NCI-H774 (cell line): ENCODE measurements at places on chromosomes 6 and 20.
A peak's percentile ranks its signal among the peaks of the same experiment; 100 is the strongest.

DNA sequence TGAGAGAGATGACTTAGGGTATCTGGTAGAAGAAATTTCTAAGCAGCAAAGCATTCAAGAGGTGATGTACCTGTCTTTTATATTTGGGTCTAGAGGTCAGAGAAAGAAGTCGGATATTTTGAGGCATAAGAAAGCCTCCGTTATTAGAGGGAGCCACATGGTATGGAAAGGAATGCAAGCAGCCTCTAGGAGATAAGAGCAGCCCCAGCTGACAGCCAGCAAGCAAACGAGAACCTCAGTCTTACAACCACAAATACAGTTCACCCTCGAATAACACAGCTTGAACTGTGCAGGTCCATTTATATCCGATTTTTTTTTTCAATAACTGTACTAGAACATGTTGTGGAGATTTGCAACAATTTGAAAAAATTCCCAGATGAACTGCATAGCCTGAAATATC is 190.7 kb upstream of the VGLL2 start:
- DNase-seq, result no peak

DNA sequence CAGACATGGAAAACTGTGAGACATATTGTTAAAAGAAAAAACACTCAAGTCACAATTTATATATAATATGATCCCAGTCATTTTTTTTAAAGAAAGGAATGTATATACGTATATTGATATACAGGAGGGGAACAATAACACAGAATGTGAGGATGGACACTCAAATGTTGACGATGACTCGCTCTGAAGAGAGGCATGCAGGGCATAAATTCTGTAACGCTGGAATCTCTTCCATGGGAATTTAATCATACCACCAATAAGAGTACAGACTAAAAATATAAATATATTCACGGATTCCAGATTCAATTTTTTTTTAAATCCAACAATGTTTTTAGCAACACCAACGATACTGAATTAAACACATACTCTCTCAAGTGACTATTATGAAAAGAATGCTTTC is 106.9 kb upstream of the CCDC28A start:
- DNase-seq, result no peak

- DNase-seq, result no peak
Measured at GRCh38 chr6:12066297-12066696, 54.2 kb downstream of the HIVEP1 start.

DNA sequence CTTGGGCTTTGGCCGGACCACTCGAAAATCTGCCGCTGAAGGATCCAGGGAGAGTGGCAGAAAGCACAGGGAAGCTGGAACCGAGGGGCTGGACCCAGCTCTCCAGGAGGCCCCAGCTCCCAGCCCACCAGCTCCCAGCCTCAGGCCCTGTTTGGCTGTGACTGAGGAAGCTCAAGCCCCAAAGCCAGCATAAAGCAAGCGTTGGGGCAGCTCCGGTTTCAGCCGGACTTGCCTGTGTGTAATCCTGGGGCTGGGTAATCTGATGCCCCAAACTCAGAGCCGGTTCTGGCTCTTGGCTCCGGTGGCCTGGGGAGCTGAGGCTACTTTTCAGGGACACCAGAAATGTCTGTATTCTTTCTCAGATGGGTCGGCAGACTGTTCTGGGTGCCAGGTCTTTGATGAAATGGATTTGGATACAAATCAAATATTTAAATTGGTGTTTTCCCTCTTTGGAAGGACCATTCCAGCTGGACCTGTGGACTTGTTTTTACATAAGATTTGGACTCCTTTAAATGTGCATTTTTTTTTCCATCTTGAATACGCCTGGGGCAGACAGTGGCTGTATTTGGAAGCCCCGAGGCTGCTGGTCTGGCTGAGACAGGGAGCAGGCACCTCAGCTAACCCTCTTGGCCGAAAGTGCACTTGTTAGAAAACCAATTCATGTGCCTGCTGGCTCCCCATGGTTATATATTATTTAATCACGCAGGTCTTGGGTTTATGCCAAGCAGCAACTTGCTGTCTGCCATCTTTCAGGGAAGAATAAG is 29.7 kb downstream of the RPP40 start:
- DNase-seq, result peak; percentile 46

GRCh38 chr6:99789767-99790166 is 183.1 kb downstream of the PRDM13 start:
- no peak for DNase-seq

GRCh38 chr6:7726416-7727085 is 652 bp downstream of the BMP6 start:
- DNase-seq, result no peak

DNA sequence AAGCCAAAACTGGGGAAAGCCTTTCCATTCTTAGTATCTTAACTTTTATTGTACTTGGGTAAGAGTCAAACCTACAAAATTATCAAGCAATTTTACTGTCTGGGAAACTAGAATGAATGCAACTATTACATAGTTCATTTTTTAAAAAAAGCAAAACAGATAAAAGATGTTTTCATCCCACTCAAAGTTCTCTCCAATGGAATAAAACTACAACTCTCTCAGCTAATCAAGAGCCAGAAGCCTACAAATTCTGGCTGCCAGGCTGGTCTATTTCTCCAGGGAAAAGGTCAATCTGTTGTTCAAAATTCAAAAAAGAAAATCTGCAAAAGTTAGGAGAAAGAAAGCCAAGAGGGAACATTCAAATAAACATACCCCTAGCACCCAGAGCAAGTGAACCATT is 56.2 kb downstream of the COL12A1 start:
- no peak for DNase-seq

GRCh38 chr20:37823296-37823980 is 79.5 kb upstream of the VSTM2L start:
- no peak for DNase-seq

- no peak for DNase-seq
Measured at GRCh38 chr6:38452816-38453660, 186.7 kb downstream of the BTBD9 start.

- DNase-seq, result no peak
Measured at GRCh38 chr6:151060766-151061531, 178.8 kb upstream of the AKAP12 start.

GRCh38 chr6:149457316-149457884 is 27.4 kb downstream of the ZC3H12D start:
- DNase-seq, result no peak

- DNase-seq, result no peak
Measured at GRCh38 chr6:19896693-19897010, 59.5 kb downstream of the ID4 start.

- DNase-seq, result no peak
Measured at GRCh38 chr6:134537146-134537555, 219.2 kb upstream of the SGK1 start.

- no peak for DNase-seq
Measured at GRCh38 chr6:12436224-12436623, 146.1 kb downstream of the EDN1 start.

- DNase-seq, result no peak
Measured at GRCh38 chr20:19864130-19864529, 106.1 kb downstream of the RIN2 start.

DNA sequence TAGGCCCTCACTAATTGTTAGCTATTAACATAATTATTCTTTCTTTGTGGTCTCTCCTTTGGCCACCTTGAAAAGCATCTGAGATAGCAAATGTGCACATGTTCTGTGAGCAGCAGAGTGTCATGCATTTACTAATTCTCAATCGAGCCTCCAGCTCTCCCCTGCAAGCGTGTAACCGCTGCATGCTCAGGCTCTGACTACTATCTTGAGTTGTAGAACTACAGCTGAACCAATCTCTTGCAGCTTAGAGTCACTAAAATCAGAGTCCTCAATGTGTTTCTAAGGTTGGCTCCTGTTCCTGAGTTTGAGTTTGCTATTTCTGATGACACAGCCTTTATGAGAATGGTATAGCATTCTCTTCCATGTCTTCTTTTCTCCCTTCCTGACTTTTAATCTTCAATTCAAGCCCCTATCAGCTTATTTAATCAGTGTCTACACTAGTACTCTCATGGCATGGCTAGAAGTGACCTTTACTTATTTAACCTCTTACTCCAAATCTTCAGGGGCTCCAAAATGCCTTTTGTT is 65.5 kb downstream of the PPP1R3G start:
- no peak for DNase-seq

GRCh38 chr20:63027922-63028389 is 21.2 kb upstream of the BHLHE23 start:
- DNase-seq, result no peak

- DNase-seq, result no peak
Measured at GRCh38 chr6:367298-367794, 24.2 kb upstream of the IRF4 start.

DNA sequence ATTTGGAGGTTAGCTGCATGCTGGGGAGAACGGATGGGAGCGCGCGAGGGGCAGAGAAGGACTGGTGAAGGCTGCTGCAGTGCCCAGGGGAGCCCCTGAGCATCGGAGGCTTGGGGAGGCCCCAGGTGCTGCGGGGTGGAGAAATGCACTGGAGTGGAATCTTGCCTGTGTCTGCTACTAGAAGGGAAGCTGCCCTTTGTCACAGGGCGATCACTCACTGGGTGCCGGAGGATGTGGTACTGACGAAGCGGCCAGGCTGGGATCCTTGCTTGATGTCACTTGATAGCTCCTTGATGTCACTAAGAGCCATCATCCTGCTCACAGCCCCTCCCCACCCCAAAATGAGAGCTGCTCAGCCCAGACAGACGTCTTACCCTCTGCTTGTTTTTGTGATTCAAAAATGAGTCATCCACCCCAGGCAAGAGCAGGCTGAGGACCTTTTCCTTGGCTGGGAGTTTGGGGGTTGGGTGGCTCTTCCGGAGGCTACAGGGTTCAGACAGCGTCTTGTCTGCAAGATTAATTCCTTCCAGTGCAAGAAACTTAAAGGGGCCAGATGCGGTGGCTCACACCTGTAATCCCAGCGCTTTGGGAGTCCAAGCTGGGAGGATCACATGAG is 62.6 kb upstream of the PMEPA1 start:
- no peak for DNase-seq

DNA sequence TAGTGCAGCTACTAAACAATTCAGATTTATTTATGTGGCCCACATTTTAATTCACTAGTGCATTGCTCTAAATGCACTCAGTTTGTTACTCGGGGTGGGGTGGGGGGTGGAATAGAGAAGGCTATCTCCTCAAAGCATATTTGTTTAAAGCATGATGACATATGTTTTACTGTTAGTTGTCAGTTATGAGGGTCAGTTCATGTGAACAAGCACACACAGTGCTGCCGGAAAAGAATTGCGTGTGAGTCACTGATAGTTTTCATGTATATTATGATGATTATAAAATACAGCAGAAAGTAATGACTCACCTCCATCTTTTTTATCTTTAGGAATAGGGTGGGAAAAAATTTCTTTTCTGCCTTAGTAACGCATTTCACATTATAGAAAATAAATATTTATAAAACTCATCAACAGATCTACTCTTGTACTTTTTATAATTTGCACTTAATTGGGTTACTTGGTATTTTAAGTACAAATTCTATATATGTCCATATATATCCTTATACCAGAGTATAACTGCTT is 42.2 kb upstream of the STXBP5 start:
- DNase-seq, result no peak

DNA sequence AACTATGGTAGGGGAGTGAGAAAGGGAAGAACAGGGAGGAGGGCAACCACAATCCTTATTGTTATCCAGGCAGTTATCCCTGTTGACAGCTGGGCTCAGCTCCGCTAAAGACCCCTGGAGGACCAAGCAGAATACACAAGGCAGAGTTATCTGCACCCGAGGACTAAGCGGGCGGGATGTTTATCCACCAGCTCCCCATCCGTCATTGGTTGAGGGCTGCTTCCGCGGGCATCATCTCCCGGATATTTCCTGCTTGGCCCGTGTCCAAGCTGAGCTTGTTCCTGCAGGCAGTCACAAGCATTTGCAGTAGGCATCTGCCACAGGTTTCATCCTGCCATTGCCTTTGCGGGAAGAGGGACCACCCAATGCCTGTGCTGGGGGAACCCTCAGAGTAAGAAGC is 102.1 kb downstream of the DLGAP4 start:
- DNase-seq, result peak; percentile 26

DNA sequence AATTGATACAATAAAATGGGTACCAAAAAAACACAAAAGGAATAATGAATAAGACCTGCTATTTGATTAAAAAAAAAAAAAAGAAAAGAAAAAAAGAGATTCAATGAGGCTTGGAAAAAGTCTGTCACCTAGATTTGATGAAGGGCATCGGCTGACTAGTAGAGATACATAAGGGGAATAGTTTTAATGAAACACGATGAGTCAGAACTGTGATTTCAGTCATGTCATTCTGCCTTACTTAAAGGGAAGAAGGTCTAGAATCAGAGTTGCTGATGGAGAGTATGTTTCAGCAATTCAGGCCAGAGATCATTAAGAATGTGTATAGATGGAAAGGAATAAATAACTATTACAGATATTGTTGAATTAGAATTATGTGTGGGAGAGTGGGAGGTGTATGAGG is 565.9 kb upstream of the RNF217 start:
- no peak for DNase-seq

DNA sequence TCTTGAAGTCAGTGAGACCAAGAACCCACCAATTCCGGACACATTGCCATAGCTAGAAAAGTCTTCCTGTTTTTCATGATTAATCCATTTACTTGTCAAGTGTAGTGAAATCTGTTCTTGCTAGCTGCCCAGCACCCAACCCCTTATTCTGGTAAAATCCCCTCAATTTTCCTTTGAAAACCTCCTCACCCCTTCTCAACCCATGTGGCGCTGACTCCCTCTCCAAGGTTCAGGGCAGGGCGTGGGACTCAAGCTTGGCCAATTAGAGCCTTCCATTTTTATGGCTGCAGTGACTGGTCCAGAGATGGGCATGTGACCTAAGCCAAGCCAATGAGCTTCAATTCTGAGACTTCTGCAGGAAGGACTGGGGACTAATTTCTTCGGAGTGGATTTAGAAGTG is 9.8 kb upstream of the ZBP1 start:
- DNase-seq, result no peak

- peak; percentile 90 for DNase-seq
Measured at GRCh38 chr6:138817799-138818198, 21.9 kb downstream of the ECT2L start.

DNA sequence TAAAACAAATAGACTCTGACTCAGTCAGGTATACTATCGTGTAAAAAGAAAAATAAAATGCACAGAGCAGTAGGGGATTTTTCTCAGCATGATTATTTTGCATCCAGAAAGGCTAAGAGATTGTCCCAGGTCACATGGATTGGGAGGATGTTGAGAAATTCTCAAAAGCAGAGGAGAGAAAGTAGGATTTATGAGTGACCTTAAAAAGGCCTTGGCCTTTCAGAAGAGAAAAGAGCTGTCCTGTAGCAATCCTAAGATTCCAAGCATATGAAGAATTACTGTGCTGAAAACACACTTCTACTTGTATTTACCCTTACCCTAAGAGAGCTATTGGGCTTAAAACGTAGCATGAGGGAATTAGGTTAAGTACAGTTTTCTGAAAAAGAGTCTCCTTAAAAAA is 149.7 kb upstream of the ENPP5 start:
- DNase-seq, result no peak

DNA sequence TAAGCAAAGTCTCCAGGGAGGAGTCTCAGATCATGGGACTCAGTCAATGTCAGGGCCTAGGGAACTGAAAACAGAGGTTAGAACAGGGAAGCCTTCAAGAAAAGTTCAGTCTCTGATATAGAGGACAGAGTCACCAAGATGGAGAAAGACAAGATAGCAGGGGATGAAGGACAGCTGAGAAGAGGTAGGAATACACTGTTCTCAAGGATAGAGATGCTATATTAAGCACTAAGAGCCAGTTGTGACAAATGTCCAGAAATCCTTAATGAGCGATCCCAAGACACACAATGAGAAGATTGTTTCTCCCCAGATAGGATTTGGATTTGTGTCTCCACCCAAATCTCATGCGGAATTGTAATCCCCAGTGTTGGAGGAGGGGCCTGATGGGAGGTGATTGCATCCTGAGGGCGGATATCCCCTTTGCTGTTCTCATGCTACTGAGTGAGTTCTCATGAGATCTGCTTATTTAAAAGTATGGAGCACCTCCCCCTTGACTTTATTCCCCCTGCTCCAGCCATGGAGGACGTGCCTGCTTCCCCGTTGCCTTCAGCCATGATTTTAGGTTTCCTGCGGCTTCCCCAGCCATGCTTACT is 168.2 kb downstream of the AKAP7 start:
- no peak for DNase-seq
